ENCODE measurements at places on chromosomes 16 and 17. TPM values are rescaled to one million over a fixed set of nuclear protein-coding genes. Genes with fewer than 3 reads are reported as not detected.

DNA sequence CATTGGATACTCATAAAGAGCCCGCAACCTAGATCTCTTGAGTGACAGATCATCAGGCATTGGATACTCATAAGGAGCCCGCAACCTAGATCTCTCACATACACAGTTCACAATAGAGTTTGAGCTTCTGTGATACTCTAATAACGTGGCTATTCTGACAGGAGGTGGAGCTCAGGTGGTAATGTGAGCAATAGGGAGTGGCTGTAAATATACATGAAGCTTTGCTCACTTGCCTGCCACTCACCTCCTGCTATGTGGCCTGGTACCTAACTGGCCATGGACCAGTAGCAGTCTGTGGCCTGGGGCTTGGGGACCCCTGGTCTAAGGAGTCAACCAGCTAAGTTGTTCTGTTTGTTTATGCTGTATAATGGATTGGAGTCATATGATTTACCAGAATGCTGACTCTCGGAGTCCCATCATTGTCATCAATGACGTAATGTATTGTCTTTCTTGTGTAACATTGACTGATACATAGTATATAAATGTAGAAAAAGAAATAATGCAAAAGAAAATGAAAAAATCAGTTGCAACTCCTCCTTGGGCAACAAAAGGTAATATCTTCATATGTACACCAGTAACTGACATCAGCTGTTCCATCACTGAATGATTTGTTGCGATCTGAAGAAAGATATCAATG, 17.5 kb downstream of the ABCA9 start:
- no peak for DNase-seq

- peak; percentile 47 for DNase-seq
Measured at GRCh38 chr16:68416057-68417046, 32.0 kb downstream of the SMPD3 start.

DNA sequence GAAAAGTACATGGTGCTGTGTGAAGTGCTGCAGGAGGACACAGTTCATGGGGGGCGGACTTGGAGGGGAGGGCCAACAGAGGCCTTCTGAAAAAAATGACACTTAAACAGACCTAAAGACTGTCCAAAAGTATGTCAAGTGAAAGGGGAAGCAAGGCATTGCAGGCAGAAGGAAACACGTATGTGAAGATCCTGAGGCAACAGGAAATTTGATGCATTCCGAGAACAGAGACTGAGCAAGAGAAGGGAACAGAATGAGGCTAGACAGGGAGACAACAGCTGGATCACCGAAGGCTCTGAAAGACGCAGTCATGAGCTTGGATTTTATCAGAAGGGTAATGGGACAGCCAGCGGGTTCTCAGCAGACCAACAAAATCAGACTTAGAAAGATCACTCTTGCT, 1.1 kb downstream of the IFT20 start:
- DNase-seq: no peak

Gene TBC1D3K
- not detected for total RNA-seq

Gene SOCS1
- total RNA-seq: 12.5 TPM

Gene RND2
- 0.12 TPM for total RNA-seq

Measured in PC-3 (cell line).